ENCODE measurements at places on chromosomes 12 and 14. TPM values are rescaled to one million over a fixed set of nuclear protein-coding genes. Genes with fewer than 3 reads are reported as not detected.

The HOTAIR gene
- total RNA-seq: not detected

The PTPRB gene
- 38.7 TPM for total RNA-seq

The GALNT16 gene
- 70.5 TPM for total RNA-seq

The PRH2 gene
- total RNA-seq: not detected

The GALNT9 gene
- not detected for total RNA-seq

The MEG3 gene
- 17.5 TPM for total RNA-seq

The MLF2 gene
- total RNA-seq: 153 TPM

The RNASE11 gene
- not detected for total RNA-seq

The GPRC5D gene
- not detected for total RNA-seq

The PSMC6 gene
- 77.0 TPM for total RNA-seq

The MIA2 gene
- total RNA-seq: 24.7 TPM

The WIF1 gene
- not detected for total RNA-seq

The KRT4 gene
- not detected for total RNA-seq

The TGM1 gene
- total RNA-seq: 0.96 TPM

Measured in left ventricle myocardium inferior (tissue), 1 donor.